Lung (tissue), 17 donors: ENCODE measurements at places on chromosomes 7 and 10.

DNA sequence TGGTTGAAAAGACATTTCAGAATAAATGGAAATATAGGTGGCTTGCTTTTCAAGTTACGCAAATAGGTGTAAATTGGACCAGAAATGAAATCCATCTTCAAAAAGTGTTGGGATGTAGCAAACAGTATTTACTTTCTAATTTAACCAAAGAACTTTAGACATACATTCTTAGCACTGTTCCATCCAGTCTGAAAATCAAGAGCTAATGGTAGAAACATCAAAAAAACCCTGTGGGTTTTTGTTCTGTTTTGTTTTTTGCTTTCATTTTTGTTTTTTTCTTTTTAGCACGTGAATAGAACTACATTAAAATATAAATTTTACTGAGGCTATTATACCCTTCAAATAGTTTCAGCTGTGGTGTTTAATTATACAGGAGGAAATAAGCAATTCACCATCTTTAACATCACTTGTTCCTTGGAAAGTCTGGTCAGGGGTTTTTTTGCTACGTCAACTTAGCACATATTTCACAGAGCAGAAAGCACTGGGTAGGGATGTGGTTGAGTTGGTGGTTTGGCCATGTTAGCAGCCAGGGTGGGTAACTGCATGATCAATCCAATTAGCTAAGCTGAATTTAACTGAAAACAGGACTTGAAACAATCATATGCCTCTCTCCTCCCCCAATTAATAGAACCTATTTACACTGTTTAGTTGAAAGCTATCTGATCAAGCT is 275.4 kb upstream of the PFKP start:
- DNase-seq = no peak

DNA sequence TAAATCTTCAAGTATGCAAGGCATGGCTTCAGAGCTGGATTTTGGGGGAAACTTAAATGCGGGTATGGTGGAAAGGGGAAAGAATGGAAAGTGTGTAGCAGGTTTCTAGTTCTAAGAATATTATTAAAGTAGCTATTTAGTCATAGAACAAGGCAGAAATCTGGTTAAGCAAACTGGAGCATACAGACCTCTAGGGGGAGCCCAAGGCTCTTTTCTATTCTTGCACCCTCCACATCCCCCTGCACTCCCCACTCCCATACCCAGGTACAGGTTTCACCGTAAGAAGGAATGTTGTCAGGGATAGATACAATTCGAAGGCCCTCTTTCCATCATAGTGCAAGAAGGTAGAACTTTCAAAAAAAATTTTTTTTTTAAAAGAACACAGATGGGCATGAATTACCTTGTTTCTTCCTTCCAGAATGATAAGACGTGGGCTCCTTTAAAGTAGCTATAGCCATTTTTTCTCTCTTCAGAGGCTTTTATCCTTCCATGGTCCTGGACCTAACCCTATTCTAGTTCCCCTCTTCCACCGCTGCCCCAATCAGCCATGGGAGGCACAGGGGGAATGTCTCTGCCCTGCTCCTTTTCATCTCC is 41.5 kb upstream of the SMIM30 start:
- peak; percentile 16 for DNase-seq

GRCh38 chr7:1713502-1714484 is 43.7 kb downstream of the ELFN1 start:
- DNase-seq = no peak

GRCh38 chr10:70162151-70162891 is 8.0 kb downstream of the SAR1A start:
- no peak for DNase-seq

DNA sequence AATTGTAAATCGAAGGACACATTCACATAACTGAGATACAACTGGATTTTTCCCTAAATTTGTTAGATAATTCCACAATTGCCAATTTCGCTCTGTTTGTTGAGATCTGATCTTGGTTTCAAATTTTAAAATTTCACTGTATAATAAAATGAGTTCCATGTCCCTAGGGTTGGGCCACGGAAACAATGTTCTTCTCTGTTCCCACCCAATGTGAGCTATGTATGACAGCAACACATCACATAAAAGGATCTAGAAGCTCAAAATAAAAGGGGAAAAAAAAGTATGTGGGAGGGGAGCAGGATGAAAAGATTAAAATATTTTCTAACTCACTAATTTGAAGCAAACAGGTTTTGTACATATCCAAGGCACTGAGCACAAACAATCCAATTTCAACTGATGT is 287.8 kb upstream of the MKLN1 start:
- no peak for DNase-seq

- no peak for DNase-seq
These were observed 55.4 kb downstream of the CRPPA start for GRCh38 chr7:16365952-16366351.

GRCh38 chr7:30087371-30087770 is 47.4 kb upstream of the MTURN start:
- DNase-seq = no peak

- peak; percentile 15 for DNase-seq
These were observed 102.5 kb upstream of the PTN start for GRCh38 chr7:137446025-137446424.

- DNase-seq = no peak
These were observed 720.5 kb downstream of the GRID1 start for GRCh38 chr10:85645926-85646711.

DNA sequence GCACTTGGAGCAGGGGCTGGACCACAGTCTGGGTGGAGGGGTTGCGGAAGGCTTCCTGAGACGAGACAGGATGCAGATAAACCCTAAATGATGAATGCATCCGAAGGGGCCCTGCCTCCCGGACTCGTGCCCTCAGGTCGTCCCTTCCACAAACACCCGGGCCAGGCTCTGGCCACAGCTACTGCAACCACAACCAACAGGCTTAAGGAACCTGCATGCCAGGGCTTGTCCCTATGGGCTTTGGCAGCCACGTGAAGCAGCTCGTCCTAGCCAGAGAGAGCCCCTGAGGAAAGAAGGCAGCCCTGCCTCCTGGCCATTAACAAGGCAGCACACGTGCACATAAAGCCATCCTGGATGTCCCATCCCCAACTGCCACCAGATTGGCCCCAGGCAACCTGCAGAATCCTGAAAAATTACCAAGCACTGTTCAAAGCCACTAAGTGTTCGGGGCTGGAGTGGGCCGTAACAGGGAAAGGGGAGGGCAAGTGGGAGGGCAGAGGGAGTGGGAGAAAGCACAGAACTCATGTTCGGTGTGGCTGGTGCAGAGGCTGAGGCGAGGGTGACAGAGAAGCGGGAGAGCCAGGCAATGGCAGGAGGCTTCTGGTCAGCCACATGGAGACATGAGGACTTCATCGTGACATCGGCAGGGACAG is 62.7 kb downstream of the MAD1L1 start:
- DNase-seq = no peak

- no peak for DNase-seq
These were observed 45.6 kb downstream of the PTPRE start for GRCh38 chr10:127952575-127952869.

GRCh38 chr7:134968110-134968509 is 18.2 kb upstream of the AGBL3 start:
- no peak for DNase-seq

DNA sequence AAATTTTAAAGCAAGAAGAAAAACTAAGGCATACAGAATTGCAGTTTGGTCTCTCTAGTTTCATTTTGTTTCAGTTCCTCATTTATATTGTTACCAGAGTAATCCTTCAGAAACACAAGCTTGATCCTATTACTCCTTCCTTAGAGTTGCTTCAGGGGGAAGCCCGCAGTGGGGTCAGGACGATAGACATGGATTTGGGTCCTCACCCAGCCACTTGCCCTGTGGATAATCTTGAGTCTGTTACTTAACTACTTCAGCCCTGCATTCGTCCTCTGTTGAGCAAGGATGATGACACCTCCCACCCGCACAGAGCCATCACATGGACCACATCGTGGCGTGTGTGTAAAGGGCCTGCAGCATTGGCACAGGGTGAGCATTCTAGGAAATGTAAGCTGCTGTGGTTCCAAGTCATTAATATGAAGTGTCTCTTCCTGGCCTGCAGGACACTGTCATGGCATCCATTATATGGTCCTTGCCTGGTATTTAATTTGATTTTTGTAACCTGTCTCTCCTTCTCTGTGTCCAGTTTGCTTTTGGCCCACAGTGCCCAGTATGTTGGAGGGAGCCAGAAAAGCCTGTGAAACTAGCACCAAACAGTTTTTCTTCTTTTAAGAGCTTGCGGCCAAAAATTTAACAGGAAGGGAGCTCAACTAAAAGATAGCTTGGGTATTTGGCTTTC is 111.2 kb downstream of the EEPD1 start:
- DNase-seq = no peak

DNA sequence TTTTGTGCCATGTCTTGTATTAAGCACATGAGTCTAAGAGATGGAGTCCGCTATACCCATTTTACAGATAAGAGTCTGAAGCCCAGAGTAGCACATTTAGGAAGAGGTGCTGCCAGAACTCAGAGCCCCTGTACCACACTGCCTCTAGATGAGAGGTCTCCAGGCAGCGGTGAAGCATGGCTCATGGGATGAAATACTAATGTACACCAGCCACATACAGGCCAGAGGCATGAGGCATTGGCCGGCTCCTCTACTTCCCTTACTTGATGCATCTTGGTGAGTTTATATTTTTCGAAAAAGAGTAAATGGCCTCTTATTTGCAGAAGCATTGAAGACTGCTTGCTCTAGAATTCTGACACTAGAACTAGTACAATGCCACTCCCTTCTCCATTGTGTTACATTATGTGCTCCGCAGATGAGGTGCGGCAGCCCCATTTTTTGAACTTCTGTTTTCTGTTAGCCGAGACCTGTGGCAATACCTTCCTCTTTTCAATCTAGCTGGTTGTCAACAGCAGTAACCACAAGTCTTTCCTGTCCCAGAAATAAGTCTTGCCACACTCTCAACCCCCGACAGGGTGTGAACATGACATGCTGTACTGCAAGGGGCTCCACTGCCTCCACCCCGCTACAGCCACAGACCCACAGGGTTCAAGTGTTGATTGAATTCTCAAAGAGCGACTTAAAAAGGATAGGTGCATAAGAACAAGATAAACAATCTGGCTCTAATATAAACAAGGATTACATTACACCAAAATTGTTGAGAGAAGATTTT is 145.3 kb downstream of the CELF2 start:
- DNase-seq = peak; percentile 30

DNA sequence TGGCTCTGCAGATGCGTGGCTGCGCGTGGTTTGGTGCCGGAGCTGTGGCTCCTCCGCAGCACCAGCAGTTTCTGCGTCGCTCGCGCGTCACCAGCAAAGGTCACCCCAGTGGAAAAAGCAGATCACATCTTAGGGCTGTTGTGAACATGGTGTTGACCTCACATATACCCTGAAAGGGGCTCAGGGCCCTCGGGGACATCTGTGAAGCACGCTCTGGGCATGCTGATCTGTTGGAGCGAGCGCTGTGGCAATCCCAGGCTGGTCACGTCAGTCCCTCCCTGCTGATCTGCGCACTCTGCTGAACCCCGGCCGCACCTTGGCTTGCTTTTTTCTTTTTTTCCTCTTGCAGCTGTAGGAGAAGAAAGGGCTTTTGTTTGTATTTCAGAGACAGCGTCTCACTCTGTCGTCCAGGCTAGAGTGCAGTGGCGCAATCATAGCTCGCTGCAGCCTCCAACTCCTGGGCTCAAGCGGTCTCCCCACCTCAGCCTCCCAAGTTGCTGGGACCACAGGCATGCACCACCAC is 33.3 kb upstream of the AP5Z1 start:
- DNase-seq = no peak

- DNase-seq = no peak
These were observed 24.9 kb downstream of the RGR start for GRCh38 chr10:84269773-84270172.

DNA sequence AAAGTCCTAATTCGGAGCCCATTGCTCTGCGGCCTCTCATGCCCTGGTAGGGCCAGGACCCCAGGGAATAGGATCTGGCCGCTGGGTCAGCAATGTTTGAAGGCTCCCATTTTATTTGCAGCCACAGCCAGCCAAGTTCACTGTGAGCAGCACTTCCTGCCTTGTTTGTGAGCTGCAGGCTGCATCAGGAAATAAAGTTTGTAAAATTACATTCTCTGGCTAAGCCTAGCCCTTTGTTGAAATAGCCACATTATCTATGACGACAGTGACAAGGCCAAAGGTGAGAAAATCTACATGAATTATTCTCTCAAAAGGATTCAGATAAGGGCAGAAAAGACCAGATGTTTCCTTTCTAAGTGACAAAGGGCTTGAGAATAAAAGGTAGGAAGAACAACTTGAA is 23.7 kb upstream of the ITGB1 start:
- peak; percentile 84 for DNase-seq

DNA sequence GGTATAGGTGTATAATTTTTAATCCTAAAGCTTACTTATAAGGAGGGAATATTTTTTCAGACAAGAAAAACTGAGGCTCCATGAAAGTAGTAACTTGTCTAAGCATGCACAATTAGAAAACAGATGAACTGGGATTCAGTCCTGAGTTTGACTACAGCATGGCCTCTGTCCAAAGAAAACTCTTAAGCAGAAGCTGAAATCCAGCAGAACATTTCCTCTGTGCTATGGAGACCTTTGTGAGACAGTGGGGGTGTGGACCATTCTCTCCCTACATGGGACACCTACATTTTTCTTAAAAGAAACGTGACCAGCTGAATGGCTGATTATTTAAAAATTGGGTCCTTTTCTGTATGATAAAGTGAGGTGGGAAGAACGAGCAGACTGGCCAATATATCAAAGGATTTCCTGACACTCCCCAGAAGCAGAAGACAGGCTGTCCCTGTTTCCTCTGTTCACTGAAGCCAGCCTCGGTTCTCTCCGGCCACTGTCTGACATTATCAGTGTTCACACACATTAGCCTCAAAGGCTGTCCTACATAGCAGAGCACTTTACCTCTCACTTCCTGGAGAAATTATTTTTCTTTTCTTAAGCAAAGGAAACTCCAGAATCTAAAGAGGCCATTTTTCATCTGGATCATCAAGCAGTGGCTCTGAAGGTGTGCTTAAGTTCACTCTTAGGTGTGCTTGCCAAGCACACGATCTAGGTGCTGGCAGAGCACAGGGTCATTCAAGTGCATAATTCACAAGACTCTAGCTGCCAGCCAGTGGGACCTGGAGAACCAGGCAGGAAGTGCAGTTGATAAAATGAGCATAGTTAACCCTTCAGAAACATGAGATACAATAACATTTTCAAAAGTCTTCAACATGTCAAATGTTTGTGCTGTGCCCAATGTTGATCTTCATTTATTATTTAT is 40.4 kb upstream of the KIAA1217 start:
- no peak for DNase-seq

- DNase-seq = no peak
These were observed 354.0 kb downstream of the ARL4A start for GRCh38 chr7:13041368-13041988.

GRCh38 chr10:34151481-34151880 is 663.6 kb downstream of the PARD3 start:
- no peak for DNase-seq
